Activated T-helper 1 cell treated with anti-CD3 and anti-CD28 coated beads, Interleukin-12 subunit alpha, Interleukin-12 subunit beta, Interleukin-2, Interleukin-4 antibody, amounts not matched to agents 30 ng/mL and 10 ng/mL and 1 ng/mL, durations not matched to agents 14 hours and 24 hours and 36 hours (primary cell): ENCODE measurements at places on chromosomes 6 and 20.

- H3K36me3 ChIP-seq: no peaks in the 10 kb centered on the region
- no peak for DNase-seq
- H3K27me3 ChIP-seq: peaks cover 15% of the 10 kb centered on the region
- no peak overlapping the region for H3K4me3 ChIP-seq
Measured at GRCh38 chr6:166278579-166279392, 29.4 kb downstream of the PRR18 start.

- no peak overlapping the region for H3K27ac ChIP-seq
- no peak for DNase-seq
- peaks cover 50% of the 10 kb centered on the region for H3K4me1 ChIP-seq
- peaks cover 49% of the 10 kb centered on the region for H3K36me3 ChIP-seq
- peak overlapping the region; percentile 19 for H3K4me3 ChIP-seq
Measured at GRCh38 chr20:57400821-57401564, 9.8 kb downstream of the RBM38 start.

DNA sequence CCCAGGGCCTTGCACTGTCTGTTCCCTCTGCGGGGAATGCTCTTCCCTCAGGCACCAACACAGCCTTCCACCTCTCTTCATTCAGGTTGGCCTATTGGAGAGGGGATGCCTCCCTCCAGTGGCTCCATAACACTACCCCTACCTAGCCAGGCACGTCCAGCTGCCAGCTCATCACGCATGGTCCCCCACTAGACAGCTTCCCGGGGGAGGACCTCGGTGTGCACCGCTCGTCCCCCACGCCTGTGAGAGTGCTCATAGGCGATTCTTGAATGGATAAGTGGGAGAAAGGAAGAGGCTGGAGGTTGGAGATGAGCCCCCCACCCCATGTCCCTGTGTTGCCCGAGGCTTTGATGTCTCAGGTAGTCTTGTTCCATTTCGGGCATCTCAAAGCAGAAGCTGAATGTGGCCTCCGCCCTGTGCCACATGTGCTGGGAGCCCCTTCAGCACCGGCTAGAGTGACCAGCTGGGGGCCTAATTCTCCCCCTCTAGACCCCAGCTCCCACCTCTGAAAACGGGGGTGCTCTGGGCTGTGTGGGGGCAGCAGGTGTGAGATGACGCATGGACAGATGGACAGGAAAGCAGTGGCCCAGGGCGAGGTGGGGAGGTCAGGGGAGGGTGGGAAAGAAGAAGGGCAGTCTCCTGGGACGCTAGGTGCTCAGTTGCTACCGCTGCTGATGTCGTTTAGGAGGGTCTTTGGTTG is 333.0 kb downstream of the TAF4 start:
- no peaks in the 10 kb centered on the region for H3K27me3 ChIP-seq
- H3K27ac ChIP-seq: no peak overlapping the region
- H3K4me1 ChIP-seq: no peaks in the 10 kb centered on the region
- DNase-seq: no peak
- H3K4me3 ChIP-seq: no peak overlapping the region

DNA sequence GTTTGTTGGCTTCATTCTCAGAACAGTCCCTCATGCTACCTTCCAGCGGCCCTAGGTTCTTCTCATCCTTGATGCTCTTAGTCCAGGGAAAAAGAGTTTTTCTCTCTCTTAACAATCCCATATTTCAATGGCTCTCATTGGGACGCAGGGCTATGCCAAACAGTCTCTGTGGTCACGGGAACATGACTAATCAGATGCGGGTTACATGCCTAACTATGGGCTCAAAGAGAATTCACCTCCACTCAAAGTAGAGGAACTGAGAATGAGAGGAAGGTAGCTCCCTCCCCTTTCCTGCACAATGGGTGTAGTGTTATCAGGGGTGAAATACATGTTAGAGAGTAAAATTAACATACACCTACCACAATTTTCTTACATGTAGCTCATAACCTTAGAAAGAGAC is 18.1 kb upstream of the ATRN start:
- no peak for DNase-seq
- H3K27me3 ChIP-seq: peaks cover 17% of the 10 kb centered on the region
- H3K27ac ChIP-seq: no peak overlapping the region
- H3K4me1 ChIP-seq: no peaks in the 10 kb centered on the region

DNA sequence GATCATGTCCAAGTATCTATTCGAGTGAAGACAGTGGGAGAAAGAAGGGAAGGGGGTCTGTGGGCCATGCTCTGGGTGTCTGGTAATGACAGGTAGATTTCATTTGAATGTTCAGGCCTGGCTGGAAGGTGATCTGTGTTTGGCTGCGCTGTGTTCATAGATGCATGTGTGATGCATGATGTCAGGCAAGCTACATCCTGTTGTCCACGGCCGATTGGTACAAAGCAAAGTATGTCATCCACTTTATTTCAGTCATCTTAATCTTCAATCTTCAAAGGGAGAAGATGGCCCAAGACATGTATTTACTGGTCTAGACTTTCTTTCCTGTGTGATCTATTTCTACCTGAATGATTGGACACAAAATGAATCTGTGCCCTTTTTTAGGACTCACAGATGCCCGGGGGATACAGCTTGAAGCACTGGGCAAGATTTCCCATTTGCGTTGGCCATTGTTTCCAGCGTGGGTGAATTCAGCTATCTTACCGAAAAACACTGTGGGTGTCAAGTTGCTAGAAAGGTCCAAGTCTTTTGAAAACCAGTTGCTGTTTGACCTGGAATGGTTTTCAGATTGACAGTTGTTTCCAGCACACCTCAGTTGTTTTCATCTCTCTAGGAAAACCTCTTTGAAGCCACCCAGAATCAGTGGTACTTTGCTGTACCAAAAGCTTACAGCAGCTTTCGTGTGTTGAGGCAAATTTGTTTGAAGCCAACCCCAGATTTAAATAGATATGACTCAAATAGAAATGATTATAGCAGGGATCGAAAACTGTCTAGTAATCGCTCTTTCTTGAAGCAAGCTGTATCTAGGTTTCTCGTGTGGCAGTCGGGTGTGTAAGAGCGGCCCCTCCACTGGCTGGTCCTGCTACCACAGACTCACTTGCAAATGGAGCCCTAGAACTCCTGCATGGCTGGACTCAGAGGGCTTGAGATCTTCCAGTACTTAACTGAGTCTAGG is 27.2 kb downstream of the DUSP22 start:
- no peak overlapping the region for H3K27ac ChIP-seq
- H3K4me1 ChIP-seq: peaks cover 10% of the 10 kb centered on the region
- peaks cover 5% of the 10 kb centered on the region for H3K36me3 ChIP-seq
- H3K4me3 ChIP-seq: no peak overlapping the region
- no peak for DNase-seq

DNA sequence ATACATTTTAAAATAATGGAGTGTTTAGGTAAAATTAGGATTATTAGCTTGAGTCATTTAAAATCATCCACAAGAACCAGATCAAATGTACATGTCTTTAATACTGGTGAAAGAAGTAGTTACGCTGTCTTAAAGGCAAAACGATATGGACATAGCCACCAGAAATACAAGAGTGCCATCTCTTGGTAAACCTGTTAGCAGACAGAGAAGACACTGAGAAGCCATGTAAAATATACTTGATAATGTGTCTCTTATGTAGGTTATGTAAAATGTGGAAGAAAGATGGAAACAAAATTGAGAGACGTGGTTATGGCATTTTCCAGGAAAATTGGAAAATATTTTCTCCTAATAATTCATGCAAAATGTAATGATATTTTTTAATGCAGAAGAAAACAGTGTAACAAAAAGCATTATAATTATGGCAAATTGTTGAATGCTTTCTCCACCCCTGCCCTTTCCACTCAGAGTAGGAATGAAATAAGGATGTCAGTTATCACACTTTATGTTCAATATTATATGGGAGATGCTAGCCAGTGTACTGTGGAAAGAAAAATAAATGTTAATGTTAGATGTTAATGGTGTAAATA is 12.2 kb upstream of the SLC17A2 start:
- no peak for DNase-seq
- H3K4me1 ChIP-seq: peaks cover 28% of the 10 kb centered on the region
- no peaks in the 10 kb centered on the region for H3K36me3 ChIP-seq
- no peak overlapping the region for H3K4me3 ChIP-seq

- H3K4me3 ChIP-seq: no peak overlapping the region
- H3K27ac ChIP-seq: no peak overlapping the region
- H3K27me3 ChIP-seq: no peaks in the 10 kb centered on the region
- DNase-seq: no peak
- H3K4me1 ChIP-seq: peaks cover 8% of the 10 kb centered on the region
Measured at GRCh38 chr6:14828201-14828611, 417.7 kb upstream of the JARID2 start.

DNA sequence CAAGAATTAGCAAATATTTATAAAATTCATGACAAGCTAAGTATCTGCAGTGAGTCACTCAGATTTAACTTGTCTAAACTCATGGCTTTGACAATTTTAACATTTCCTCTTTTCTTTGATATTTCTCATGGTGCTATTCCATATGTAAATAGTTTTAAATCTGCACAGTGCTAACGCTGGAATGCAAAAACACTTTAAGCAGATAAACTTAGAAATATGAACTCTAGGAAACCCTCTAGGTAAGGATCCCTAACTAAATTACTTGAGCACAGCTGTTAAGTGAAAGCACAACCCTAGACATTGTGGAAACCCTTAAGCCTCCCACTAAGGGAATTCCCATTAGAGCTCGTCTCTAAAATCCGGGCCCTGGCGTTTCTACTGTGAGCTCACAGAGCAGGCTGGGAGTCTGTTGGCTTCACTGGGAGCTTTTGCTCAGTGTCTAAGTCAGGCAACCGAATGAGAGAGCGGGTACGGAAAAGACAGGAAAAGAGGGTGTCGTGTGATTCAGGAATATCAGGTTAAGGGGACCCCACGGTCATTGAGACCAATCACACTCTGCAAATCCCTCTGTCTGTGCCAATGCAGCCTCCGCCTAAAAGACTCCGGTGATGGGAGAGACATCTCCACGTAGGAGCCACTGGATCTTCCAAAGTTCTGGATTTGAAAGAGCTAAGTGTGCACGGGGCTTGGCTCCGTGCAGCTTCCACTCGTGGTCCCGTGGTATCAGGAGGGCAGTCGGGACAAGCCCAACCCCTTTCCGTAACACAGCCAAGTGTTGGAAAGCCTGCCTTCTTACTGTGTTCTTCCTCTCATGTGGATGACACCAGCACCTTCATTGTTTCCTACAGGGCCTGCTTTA is 112.3 kb upstream of the RPS6KA2 start:
- no peaks in the 10 kb centered on the region for H3K4me1 ChIP-seq
- no peak for DNase-seq
- no peak overlapping the region for H3K27ac ChIP-seq
